ENCODE measurements at places on chromosomes 16 and 17.

- no peak for DNase-seq
Measured at GRCh38 chr17:14042411-14042810, 26.9 kb upstream of the COX10 start.

DNA sequence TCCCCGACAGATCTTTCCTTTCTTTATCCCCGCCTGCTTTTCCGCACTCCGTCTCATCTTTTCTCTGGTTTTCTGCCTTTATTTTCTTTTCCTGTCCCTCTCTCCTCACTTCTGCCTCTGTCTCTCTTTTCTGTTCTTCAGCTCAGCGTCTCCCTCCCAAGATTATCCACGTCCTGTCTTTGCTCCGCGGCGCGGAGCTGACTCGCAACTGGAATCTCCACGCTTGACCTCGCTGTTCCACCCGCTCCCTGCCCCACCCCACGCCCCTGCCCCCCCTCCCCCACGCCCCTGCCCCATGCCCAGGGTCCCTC is 4.9 kb upstream of the LHX1 start:
- no peak for DNase-seq

GRCh38 chr16:18834864-18835263 is 33.5 kb upstream of the ARL6IP1 start:
- no peak for DNase-seq

DNA sequence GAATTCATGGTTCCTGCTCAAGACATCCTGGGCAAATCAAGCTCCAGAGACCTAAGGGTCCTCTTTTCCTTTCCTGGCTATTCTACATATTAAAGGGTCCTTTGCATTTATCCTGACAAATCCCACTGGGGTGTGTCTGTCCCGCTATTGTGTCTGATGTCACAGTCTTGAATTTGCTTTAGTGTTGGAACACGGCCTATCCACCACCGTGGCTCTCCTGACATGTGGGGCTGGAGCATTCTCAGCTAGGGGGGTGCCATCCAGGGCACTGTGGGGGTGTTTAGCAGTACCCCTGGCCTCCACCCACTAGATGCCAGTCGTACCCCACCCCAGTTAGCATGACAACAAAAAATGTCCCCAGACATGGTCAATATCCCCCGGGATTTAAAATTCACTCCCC is 92.9 kb downstream of the IRF8 start:
- DNase-seq: no peak

- no peak for DNase-seq
Measured at GRCh38 chr16:12614662-12615278, 188.9 kb downstream of the CPPED1 start.

- DNase-seq: peak; percentile 55
Measured at GRCh38 chr16:58500430-58501241, 693 bp downstream of the NDRG4 start.

- no peak for DNase-seq
Measured at GRCh38 chr17:16044487-16044886, 44.9 kb downstream of the TTC19 start.

DNA sequence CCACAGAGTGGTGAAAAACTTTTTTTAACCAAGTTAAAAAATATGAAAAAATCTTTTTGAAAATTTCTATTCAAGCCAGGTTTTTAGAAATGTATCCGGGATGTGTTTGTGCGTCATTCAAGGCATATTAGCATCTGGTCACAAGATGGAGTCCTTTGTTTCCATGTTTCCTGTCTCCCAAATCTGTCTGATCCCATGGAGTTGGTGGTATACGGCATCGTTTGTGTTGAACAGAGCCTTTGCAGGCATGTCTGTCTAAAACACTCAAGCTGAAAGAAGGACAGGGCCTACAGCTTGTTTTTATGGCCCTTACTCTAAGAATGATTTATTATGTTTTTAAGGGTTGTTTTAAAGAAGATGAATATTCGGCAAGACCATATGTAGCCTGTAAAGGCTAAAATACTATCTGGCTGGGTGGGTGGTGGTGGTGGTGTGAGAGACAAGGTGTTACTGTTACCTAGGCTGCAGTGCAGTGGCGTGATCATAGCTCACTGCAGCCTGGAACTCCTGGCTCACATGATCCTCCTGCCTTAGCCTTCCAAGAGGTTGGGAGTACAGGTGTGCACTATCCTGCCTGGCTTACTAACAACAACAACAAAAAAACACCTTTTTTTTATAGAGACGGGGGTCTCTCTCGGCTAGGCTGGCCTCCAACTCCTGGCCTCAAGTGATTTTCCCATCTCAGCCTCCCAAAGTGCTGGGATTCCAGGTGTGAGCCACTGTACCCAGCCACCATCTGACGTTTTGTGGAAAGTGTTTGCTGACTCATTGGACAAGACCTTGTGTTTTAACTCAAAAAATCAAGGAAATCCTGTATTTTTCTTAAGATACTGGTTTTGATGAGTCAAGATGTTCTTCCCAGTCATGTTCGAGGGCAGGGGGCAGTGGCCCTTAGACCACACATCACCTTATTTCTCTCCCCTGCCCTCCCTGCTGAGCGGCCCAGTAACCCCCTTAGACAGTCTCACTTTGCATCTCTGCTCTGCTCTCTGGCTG is 52.2 kb downstream of the NDE1 start:
- no peak for DNase-seq

GRCh38 chr17:55314784-55315491 is 50.2 kb downstream of the HLF start:
- no peak for DNase-seq

DNA sequence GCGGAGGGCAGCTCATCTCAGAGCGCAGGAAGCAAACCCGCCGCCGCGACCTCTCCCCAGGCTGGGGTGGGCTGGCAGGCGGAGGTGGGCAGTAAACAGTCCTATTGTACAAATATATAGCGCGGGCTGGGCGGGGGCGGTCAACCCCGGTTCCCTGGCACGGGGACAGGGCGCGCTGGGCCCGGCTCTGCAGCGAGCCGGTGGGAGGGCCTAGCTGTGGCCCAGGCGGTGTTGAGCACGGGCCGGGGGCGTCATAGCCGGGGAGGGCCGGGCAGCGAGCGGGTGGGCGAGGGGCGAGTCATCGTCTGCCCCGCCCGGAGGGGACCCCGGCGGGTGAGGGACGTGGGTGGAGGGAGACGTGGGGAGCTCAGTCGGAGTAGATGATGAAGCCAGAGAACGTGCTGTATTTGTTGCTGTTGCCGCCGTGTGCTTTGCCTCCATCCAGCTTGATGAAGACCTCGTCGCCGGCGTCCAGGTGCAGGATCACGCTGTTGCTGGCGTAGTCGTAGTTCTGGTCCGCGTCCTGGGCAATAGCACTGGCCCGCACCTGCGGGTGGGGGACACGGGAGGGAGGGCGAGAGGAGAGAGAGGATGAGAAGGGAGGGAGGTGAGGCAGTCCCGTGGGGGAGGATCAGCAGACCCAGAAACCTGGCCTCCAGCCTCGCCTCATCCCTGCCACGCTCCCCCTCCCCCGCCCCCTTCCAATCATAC is 8.1 kb downstream of the C1QL1 start:
- DNase-seq: no peak

- no peak for DNase-seq
Measured at GRCh38 chr16:67804853-67805542, 1.4 kb downstream of the RANBP10 start.

- no peak for DNase-seq
Measured at GRCh38 chr17:281365-281999, 71.1 kb downstream of the RPH3AL start.

DNA sequence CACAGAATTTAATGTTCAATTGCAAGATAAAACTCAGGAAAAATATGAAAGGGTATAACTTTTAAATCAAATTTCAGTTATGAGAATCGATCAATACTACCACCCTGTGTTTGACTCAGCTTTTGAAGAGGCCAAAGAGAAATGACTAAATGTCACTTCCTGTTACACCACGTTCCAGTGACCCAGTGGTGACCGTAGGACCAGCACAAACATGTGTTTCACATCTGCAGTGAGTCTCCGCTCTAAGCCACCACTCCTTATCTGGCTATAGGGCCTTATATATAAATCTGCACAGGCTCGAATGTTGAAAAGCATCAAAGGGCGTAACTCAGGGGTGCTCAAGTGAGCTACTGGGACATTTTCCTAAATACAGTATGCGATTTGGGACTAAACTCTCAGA is 36.1 kb downstream of the CYB5D2 start:
- no peak for DNase-seq

DNA sequence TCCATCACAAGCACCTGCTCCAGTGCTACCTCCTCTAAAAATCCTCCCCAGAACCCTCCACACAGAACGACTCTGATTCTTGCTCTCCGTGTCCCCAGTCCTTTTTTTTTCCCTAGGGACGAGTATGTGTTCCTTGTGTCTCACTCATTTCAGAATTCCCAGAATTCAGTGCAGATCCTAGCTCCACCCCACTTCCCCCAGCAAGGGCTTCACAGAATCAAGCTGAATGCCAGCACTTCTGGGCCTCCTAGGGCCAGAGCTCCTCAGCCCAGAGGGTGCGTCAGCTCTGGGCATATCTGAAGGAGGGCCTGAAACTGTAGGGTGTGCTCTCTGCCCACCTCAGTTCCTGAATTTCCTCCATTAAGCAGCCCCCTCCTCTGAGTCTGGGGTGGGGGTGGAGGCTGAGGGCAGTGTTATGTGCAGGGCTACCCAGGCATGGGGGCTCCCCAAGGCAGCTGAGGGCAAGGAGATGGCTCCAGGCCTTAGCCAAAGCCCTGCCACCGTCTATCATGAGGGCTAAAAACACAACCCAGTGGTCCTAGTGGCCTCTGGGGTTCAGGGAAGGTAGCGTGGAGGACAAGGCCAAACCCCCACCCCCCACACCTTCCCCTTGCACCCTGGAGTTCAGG is 6.5 kb downstream of the UNC119 start:
- no peak for DNase-seq

- DNase-seq: no peak
Measured at GRCh38 chr16:3498988-3499387, 1.8 kb upstream of the CLUAP1 start.

- DNase-seq: no peak
Measured at GRCh38 chr16:53876811-53877210, 172.9 kb downstream of the FTO start.

- peak; percentile 52 for DNase-seq
Measured at GRCh38 chr16:58494981-58495520, 4.9 kb upstream of the NDRG4 start.

DNA sequence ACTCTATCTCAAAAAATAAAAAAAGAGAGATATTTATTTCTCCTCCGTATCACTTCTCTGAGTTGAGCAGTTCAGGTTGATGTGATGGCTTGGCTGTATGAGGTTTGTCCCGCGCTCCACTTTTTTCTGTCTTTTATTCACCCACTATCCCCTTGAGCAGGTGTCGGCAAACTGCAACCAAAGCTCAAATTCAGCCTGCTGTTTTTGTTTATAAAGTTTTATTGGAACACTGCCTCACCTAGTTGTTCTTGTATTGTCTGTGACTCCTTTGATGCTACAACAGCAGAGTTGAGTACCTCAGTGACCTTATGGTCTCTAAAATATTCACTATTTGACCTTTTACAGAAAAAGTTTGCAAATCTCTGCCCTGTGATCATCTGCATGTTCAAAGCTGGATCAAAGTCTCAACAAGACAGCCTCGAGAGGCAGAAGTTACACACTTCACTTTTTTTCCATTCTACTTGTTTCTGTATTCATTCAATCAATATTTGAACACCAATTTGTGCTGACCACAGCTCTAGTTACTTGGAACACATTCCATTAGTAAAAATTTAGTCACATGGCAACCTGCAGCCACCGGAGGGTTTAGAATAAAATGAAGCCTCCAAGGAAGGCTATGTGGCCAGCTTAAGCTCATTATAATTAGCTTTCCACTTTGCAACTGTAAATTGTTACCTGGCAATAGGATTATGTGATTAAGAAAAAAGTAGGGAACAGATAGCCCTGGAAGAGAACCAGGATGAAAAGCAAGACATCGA is 945.8 kb downstream of the KCNJ2 start:
- DNase-seq: no peak

DNA sequence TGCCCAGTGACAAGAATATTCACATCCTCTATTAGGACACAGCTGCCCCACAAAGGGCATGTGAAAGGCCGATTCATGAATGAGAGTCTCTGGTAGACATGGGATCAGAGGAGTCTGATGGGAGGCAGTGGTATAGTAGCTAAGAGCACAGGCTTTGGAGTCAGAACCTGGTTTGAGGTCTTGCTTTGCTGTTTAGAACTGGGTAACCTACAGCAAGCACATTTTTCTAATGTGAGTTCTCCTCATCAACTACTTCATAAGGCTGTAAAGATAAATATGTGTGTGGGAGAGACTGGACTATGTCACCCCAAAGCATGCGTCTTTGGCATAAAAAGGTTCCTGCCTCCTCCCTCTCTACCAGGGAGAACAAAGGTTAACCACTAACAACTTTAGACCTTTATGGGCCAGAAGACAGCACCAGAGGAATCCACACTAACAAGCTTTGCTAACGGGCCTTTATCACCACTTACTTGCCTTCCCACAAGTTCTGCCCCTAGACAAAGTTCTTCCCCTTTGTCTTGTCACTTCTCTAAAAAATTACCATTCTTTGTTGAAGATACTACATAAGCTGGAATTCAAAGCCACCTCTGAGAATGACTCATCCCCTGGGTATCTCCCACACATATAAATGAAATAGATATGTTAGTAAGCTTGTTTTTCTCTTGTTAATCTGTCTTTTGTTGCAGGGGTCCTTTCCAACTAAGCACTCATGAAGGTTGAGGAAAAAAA is 21.1 kb downstream of the CDR2 start:
- no peak for DNase-seq

- peak; percentile 86 for DNase-seq
Measured at GRCh38 chr17:43905985-43906852, 1.1 kb downstream of the MPP2 start.

DNA sequence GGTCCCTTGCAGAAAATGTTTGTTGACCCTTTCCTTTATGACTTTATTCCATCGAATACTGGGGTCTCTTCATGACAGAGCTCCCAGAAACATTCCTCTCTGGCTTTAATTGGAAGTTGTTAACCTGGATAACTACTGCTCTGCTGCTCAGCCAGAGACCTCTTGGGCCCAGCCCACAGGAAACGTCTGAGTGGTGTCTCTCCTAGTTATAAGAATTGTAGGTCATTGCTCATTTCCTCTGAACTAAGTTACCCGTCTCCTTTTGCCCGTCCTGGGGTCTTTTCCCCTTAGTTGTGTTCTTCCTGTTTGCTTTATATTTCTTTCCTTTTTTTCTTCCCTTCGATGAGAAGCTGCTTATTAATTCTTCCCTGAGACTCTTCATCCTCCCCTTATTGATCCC is 9.0 kb downstream of the MAP2K6 start:
- no peak for DNase-seq

- DNase-seq: no peak
Measured at GRCh38 chr17:72340836-72341235, 220.0 kb downstream of the SOX9 start.

GRCh38 chr16:64745258-64745930 is 376.5 kb downstream of the CDH11 start:
- no peak for DNase-seq

GRCh38 chr16:86085795-86086194 is 186.8 kb downstream of the IRF8 start:
- DNase-seq: peak; percentile 18

- DNase-seq: no peak
Measured at GRCh38 chr17:36994438-36994837, 45.7 kb downstream of the AATF start.
